ENCODE measurements at places on chromosomes 11 and 22.

GRCh38 chr22:24938741-24939341 is 7.7 kb downstream of the LHFPL7 start:
- DNase-seq: no peak

GRCh38 chr22:44344407-44344806 is 31.7 kb upstream of the SHISAL1 start:
- no peak for DNase-seq

- no peak for DNase-seq
Measured at GRCh38 chr11:65849771-65850216, 8.2 kb downstream of the CFL1 start.

DNA sequence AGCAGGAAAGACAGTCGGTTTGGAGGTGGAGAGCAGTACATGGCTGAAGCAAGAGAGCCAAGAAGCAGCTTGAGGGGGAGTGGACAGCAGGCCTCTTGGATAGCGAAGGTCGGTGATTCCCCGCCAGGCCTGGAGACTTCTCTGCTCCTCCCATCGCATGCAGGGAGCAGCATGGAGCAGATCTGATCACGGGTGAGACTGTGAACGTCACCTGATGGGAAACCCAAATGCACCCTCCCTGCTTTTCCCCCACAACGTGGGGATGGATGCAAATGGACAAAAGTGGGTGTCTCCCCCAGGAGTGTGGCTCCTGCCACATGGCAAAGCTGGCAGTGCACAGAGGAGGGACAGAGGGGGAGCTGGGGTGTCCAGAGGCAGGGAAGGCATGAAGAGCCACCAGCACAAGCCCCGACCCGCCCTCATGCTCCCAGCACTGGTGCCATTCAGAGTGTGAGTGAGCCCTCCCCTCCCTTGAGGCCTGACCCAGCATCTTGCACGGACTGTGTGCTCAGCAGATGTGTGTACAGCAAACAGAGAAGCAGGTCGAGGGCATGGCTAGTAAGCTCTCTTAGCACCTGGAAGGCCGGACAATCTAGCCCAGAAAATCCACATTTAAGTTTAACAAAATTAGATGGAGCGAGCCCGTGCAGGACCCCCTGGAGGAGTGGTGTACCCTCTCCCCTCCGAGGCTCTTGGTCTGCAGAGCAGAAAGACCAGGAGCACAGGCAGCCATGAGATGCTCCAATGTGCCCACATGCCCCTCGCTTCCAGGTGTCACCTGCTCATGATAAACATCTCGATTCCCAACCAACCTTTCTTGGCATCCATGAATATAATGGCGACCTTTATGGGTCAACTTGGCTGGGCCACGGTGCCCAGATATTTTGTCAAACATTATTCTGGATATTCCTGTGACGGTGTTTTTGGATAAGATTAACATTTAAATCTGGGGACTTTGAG is 661.7 kb downstream of the TBC1D22A start:
- no peak for DNase-seq

- DNase-seq: no peak
Measured at GRCh38 chr11:64298966-64299846, 952 bp upstream of the CATSPERZ start.

GRCh38 chr11:25910086-25910485 is 421.8 kb upstream of the ANO3 start:
- no peak for DNase-seq

DNA sequence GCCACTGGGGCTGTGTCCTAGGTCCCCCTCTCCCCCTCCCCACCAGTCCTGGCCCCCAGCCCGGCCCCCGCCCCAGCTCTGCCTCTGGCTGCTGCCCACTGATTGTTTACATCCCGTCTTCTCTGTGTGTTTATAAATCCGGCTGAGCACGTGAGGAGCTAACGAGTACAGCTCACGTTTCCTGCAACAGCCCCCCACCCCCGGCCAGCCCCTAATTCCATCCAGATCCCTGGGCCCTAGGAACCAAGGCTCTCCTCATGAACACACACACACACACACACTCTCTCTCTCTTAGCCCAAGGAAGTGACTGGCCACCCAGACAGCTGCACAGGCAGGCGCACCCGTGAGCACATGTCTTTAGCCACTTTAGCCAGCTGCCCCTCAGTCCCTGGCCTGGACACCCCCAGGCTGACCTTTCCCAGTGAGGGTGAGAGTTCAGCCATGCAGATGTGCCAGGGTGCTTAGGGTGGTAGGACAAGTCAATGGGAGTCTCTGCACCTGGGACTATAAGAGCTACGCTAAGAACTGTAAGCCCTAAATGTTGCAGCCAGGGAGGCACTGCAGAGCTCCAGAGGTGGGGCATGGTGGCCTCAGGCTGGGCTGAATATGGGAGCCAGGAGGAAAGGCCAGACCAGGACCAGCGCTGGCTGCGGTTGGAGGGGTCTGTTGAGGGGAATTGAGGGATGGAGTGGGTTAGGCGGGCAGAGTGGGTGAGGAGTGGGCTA is 2.9 kb downstream of the CLCF1 start:
- no peak for DNase-seq

DNA sequence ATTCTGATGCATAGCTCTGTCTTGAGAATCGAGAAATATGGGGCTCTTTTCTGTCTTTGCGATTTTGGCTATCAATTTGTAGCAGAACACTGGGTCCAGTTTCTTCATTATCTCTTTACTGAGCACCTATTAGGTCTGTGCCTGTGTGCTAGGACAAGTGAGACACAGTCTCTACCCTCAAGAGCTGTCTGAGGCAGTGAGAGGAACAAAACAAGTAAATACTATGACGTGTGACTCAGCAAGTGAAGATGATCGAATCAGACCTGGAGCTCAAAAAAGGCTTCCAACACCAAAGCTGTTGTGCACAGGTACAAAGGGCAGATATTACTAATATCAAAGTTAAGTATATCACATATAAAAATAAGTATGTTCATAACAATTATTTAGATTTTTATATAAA is 52.4 kb downstream of the LGR4 start:
- DNase-seq: no peak

DNA sequence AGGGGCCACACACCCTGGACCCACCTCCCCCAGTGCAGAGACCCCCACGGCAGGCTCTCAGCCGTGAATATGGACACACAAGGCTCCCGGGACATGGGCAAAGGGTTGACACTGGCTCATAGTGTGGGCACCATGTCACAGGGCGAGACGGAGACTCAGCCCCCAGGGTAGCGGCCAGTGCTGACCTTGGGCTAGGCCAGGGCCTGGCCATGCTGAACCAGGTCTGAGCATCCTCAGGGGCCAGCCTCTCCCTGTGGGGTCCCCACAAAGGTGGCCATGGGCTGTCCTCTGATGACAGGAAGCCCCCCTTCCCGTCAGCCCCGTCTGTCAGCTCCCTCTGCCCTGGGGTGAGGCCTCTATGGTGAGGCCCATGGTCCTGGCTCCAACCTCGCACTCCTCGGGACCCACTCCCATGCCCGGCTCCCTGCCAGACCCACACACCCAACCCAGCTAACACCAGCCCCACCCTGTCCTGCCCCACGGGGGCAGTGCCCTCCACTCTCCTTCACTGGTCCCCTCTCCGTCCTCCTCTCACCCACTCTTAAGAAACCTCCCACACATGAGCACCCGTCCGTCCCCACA is 19.0 kb upstream of the PRODH start:
- no peak for DNase-seq

- no peak for DNase-seq
Measured at GRCh38 chr11:86636275-86636674, 36.1 kb downstream of the ME3 start.

- no peak for DNase-seq
Measured at GRCh38 chr22:43792905-43793304, 19.2 kb downstream of the EFCAB6 start.

DNA sequence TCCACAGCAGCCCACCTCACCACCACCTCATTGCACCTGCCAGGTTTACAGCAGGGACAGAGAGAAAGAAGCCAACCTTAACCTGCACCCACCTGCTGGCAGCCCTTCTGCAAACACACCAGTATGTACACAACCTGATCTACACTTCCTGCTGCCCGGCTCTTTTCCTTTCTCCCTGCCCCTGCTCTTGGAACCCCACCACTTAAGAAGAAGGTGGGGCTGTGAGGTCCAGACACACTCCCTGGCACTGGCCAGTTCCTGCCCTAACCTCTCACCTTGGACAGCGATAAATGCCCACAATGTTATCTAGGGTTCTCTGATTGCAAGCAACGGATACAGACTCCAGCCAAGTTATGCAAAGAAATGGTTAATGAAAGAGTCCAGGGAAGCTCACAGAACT is 10.8 kb upstream of the SLC35C1 start:
- DNase-seq: no peak

- no peak for DNase-seq
Measured at GRCh38 chr11:72705442-72706365, 31.5 kb upstream of the PDE2A start.

- DNase-seq: no peak
Measured at GRCh38 chr11:44749189-44749588, 22.4 kb downstream of the TSPAN18 start.

DNA sequence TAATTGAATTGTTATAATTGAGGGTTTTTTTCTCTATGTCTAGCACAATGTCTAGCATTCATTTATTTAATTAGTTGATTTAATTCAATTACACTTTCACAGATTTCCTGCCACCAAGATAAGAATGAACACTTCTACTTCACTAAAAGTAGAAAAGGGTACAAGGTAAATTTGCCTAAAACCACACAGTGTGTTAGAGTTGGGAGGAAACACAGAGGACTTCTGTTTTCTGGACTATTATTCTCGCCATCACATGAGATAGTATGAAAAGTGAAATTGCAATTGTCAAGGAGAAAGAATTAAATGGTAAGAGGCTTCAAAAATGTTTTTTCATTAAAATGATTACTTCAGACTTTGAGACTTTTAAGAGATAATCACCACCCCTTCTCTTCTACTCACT is 109.5 kb downstream of the ETS1 start:
- DNase-seq: no peak

DNA sequence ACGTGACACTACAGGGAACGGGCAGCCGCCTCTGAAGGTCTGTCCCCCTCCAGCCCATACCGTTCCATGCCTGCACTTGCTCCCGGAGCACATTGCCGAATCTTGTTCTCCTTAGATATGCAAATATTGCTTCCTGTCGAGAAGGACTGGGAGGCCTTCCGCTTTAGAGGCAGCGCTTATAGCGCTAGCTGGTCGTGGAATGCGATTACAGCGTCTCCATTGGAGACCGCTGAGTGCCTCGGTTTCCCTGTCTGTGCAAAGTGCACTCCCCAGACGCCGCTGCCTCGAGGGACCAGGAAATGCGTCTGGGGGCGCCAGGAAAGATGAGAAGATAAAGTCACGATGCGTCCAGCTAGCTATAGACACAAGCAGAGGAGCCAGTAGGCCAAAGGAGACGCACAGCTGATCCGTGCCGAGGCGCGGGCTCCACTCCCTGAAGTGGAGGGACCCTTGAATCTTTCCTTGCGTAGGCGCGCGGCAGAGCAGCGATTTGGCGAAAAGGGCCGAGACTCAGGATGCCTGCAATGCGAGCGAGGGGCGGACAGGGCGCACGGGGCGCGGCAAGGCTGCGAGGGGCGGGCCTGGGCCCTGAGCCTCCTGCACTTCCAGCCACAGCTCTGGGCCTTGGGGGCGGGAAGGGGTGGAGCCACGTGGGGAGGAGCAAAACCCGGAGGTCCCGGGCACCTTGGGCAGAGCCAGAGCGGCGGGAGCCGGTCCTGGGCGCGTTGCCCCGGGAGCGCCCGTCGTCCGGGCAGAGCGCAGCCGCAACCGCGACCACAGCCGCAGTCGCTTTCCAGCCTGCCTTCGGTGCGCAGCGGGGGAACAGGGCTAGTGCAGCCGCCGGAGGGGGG is at the start of gene RASSF10:
Gene RASSF10, plus strand, starts transcription at position 692 of the 851 bp plus-strand sequence. CDS start 261 bp downstream, outside the sequence.
- DNase-seq: no peak

DNA sequence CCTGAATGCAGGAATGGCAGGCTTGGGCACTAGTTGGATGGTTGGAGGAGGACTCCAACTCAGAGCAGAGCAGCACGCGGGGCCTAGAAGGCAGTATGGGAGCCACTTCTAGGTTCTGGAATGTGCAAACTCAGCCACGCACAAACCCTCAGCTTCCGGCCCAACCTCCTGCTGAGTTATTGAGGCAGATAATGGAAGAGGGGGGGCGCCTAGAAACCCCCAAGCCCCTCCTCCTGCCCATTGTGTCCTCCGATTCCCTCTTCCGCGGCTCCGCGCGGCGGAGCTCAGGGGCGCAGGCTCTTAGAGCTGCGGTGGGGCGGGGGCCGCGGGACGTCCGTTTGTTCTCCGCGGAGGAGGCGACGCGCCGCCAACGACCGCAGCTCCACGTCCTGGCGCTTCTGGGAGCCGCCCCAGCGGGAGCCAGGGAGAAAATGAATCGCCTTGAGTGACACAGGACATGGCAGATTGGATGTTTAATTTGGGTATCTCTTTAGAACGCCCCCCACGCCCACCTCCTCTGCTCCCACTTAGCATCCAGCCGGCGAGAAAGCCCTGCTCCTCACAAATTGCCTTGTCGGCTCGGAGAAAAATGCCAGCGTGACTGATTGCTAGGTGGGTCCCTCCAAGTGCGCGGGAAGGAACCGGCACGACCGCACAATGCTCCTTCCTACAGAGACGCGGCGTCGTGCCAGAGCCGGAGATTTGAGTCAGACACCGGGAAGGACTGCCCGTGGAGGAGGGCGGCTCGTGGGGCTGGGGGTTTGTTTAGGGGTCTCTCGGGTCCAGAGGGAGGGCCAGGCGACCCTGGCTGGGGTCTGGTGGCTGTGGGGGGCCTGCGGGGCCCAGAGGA is 144.6 kb downstream of the NECTIN1 start:
- no peak for DNase-seq

- DNase-seq: no peak
Measured at GRCh38 chr11:99015634-99016454, 4.9 kb upstream of the CNTN5 start.

DNA sequence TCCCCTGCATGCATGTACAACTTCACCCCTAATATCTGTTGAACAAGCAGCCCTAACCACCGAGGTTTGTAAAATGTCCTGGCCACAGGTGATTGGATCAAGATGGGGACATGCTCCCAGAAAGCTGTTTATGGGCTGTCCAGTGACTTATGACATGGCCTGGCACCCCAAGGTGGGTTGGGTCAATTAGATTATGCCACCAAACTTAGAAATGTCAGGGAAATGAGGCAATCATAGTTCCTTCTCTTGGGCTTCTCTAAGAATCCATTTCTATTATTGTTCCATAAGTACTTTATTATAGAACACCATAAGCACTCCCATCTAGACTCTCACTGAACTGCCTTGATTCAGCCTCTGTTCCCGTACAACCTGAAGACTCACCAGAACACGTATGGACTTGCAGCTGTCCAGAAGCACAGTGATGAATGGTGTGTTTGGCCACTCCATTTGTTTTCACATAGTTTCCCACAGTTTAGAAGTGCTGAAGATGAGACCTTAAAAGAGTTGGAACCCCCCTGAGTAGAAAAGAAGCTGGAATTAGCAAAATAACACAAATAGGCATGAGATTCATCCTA is 45.5 kb upstream of the OLFML1 start:
- no peak for DNase-seq

All from stimulated activated CD4-positive, alpha-beta T cell treated with anti-CD3 and anti-CD28 coated beads, TNF-alpha, amount 100 ng/mL, for 24 hours (primary cell).